Right forelimb (tissue), 1 donor: ENCODE measurements at places on chromosomes 1 and 21.
A peak's percentile ranks its signal among the peaks of the same experiment; 100 is the strongest.

DNA sequence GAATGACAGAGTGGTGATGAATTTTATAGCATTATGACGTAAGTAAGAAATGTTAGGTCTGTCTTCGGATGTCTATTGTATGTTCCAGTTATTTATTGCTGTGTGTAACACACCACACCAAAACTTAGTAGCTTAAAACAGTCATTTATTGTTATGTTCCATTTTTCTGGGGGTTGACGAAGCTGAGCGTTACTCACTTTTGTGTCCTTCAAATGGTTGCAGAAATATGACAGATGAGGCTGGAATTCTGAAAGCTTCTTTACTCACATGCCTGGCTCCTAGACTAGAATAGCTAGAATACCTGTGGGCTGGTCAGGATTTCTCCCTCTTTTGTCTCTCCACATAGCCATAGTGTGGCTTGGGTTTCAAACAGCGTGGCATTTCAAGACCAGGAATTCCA, 62.1 kb upstream of the S1PR1 start:
- no peak for DNase-seq

GRCh38 chr1:212671342-212672031, 28.2 kb downstream of the BATF3 start:
- peak; percentile 59 for DNase-seq

GRCh38 chr1:156320560-156320959, 17.5 kb downstream of the CCT3 start:
- DNase-seq = no peak

- peak; percentile 42 for DNase-seq
Observed at GRCh38 chr21:46000731-46001641, 19.4 kb downstream of the COL6A1 start.

DNA sequence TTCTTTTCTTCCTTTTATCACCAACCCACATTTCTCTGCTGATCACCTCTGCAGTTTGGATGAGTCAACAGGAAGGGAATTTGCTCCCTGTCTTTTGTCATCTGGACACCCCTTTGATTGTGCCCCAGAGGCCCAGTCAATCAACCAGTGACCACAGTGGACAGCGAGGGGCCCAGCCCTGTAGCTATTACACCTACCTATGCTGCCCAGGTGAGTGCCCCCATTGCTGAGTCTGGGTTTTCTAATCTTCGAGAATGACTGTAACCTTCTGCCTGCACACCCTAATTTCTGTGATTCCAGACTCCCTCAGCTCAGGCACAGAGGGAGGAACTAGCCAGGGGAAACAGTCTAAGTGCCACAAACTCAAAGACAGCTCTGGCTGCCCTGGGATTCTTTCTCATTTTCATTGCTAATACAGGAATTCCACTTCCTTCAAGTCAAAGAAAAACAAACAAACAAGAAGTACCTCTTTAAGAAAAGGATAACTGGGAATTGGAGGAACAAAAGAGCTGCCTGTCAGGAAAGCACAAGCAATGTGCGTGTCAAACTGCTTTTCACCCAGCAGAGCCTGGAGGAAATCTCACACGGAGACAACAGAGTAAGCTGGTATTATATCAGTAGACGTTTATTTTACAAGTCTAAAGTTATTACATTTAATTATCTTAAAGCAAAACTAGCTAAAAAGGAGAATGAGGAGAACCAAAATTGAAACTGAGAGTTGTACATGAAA, 311.1 kb downstream of the AJAP1 start:
- no peak for DNase-seq

GRCh38 chr1:55170426-55170825, 44.7 kb downstream of the USP24 start:
- DNase-seq = no peak
